Activated T-helper 1 cell treated with anti-CD3 and anti-CD28 coated beads, Interleukin-2, amount 50 U/mL, for 16 hours (primary cell): ENCODE measurements at places on chromosomes 4 and X.

GRCh38 chr4:55549888-55550287, 3.2 kb upstream of the CLOCK start:
- DNase-seq = no peak

DNA sequence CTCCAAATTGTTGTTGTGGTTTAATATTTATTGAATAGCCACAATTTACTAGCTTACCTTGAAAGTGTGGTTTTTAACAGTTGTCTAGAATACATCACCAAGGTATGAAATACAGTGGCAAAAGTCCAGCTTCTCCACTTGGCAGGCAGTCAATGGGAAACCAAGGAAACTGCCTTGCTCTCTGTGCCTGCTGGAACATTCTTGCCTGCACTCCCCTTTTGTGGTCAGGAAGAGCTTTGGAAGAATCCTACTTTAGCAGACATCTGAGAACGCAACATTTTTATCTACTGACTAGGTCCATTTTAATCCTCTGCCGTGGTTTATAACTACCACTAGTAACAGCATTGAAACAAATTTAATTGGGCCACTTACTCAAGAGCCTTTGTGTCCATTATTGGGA, 64.5 kb downstream of the TENM3 start:
- no peak for DNase-seq

DNA sequence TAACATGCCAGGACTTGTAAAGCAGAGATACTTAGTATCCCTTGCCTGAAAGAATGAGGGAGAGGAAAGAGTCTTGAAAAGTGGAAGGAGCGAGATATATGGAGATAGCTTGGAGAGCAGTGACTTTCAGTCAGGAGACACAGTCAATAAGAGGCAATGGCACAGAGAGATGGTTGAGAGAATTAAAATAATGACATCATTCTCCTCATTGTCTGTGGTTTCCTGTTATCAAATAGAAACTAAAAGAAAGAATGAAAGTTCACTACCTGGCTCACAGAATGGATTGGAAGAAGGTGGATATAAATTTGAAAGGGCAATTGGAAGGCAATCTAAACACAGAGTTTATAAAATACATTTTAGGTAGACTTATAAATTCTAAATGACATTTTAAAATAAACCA, 760.2 kb upstream of the AADAT start:
- DNase-seq = no peak

GRCh38 chr4:1041147-1041935, 29.9 kb downstream of the FGFRL1 start:
- no peak for DNase-seq

- no peak for DNase-seq
These were observed 330.3 kb downstream of the BCOR start for GRCh38 chrX:39767446-39767845.

- peak; percentile 85 for DNase-seq
These were observed 45.7 kb downstream of the PRPS1 start for GRCh38 chrX:107673933-107674479.

DNA sequence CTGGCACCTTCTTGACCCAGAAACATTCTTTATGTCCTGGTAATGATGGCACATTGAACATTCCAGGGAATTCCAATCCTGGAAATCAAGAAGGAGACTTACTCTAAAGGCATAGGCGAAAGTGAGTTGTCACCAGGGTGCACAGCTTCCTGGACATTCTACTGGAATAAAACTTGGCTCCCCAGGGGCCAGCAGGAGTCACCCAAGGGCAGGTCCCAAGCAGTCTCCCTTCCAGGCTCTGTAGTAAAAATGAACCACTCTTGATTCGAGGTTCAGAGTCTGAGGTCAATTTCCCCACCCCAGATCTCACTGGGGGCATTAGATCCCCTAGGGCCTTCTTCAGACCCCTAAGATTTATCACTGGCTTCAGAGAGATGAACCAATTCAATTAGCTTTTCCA, 338.7 kb upstream of the GATB start:
- no peak for DNase-seq

- no peak for DNase-seq
These were observed 7.6 kb downstream of the TIGD4 start for GRCh38 chr4:152771741-152772533.

- no peak for DNase-seq
These were observed 53.8 kb upstream of the TXK start for GRCh38 chr4:48187813-48188212.

DNA sequence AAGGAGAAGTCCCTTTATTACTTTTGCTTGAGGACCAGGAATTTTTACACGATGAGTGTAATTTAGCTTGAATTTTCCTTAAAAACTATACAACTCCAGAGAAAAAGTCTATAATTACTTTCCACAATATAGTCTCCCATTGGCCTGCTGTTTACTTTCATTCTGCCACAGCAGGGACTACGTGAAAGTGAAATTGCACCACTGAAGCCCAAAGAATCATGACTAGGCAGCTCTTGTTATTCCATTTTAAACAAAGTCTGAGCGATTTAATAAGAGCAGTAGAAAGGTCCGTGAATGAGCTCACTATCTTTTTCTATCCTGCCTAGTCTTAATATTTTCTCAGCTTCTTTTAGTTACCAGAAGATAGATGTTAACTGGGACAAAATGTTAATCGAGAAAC, 68.6 kb downstream of the ADGRG4 start:
- DNase-seq = no peak

DNA sequence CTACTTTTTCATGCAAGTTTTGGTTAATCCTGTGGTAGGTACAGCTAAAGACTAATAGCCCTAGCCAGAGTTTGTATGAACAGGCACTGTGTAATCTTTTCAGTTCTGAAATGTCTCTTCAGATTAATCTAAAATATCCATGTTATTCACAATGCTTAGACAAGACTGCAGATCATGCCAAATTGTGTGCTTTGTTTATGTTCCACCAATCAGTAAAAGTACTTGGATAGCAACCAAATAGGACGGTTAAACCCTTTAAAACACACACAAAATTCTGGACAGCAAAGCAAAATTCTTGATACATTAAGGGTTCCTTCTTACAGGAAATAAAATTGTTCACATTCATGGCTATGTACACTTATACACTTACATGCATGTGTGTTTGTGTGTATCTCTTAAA, 139.1 kb downstream of the KLHL13 start:
- DNase-seq = no peak

DNA sequence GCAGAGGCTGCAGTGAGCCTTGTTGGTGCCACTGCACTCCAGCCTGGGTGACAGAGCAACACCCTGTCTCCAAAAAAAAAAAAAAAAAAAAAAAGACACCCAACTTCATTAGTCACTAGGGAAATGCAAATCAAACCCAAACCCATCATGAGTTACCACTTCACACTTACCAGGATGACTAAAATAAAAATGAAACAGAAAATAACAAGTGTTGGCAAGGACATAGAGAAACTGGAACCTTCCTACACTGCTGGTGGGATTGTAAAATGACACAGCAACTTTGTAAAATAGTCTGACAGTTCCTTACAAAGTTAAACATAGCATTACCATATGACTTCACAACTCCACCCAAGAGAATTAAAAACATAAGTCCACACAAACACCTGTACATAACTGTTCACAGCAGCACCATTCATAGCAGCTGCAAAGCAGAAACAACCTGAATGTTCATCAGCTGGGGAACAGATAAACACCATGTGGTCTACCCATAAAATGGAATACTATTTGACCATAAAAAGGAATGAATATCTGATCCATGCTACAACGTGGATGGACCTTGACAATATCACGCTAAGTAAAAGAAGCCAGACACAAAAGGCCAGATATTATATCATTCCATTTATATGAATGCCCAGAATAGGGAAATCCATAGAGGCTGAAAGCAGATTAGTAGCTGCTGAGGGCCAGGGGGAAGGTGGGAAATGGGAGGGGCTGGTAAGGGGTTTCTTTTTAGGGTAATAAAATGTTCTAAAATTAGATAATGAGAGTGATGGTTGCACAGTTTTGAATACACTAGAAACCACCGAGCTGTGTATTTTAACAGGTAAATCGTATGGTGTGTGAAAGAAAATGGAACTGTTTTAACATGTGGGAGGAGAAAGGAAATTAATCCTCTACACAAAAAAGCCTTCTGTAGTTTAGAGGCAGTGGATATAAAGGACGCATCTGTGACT, 18.3 kb downstream of the CD99L2 start:
- no peak for DNase-seq

GRCh38 chr4:11741190-11741652, 312.5 kb upstream of the HS3ST1 start:
- DNase-seq = no peak

GRCh38 chrX:37608156-37608555, 36.7 kb downstream of the LANCL3 start:
- DNase-seq = no peak

DNA sequence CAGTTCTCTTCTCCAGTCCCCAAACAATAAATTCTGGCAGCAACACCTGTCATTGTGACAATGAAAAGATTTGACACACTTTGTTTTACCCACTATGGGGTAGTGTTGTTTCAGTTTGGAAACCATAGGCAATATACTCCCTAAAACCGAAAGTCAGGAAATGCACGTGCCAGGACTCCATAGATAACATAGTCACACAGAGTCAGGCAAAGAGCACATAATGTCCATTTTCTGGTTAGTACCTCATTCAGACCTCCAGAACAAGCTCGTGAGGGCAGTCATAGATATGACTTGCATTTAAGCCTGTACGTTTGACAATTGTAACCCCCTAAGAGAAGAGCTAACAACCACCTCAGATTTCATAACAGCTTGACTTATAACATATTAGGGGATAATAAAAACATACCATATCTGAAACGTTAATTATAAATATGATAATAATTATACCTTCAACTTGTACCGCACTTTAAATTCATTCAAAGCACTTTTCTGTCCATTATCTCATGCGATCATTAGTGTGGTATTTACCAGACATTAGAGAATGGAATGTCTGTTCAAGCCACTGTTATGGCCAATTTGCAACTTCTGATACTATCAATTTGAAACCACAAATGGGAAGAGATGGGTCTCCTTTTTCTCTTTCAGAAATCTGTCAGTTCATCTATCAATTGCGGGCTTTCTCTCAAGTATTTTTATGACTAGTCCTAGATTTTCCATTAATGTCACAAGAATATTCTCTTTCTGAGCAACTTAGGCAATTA, 147.4 kb downstream of the LDB2 start:
- no peak for DNase-seq

DNA sequence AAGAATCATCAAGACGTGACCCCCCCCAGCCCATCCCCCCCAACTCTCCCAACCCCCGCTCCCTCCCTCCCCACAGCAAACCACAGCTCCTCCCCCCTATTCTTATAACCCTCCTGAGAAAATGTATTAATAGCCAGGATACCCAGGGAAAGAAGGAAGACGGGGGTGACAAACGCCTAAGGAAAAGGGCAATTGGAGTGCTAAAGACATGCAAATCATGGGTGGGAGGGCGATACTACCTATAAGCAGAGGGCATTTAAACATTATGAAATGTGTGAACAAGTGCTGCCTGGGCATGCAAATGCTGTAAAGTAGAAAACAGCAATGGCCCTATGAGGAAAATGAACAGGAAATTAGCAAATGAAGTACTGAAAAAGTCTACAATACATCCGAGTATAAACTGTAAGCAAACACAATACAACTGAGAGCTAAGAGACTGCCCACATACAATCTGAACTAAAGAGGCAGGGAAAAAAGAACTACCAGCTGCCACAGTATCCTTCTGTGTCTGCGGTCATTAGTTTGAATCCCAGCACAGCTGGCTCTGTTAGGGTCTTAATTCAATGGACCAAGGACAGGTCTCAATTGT, 2.4 kb downstream of the CXXC4 start:
- no peak for DNase-seq

DNA sequence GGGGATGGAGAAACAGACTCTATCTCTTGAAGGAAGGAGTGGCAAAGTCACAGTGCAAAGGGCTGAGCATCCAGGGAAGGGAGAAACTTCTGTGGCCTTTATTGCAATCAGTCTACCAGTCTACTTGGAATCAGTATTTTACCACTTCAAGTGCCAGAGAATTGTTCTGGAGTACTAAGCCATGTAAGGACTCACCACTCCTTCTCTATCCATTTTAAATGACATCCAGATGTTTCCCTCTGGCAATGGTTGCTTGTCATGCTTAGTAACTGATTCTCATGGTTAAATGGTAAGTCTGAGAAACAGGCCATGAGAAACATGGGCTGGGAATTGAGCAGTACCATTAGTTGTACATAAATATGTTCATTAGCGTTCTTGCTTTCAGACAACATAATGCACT, 21.1 kb upstream of the SMIM10 start:
- no peak for DNase-seq

DNA sequence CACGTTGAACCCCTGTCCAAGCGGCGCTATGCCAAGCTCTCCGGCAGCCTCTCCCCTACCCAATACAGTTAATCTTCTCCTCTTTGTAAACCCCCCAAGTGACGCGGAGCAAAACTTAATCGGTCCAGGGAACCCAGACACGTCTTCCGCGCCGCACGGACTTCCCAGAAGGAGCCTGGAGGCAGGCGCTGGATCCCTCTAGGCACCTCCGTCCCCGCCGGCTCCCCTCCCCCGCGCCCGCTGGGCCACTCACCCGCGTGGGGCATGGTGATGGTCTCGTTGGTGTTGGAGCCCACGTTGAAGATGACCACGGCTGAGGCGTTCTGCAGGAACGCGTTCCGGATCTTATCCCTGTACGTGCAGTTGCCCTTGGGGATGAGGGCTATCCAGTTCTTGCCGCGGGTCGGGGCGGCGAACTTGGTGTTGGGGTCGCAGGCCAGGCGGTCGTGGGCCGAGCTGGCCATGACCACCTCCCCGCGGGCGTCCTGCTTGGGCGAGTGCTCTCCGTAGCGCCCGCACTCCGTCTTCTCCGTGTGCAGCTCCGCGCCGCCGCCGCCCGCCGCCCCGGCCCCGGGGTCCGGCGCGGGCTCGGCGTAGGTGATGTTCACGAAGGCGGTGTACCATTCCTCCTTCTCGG, 1.1 kb downstream of the RNF150 start:
- DNase-seq = no peak

GRCh38 chr4:152074573-152074972, 313.8 kb upstream of the GATB start:
- no peak for DNase-seq

- DNase-seq = no peak
These were observed 1.6 kb downstream of the CXCL1 start for GRCh38 chr4:73870768-73871167.

GRCh38 chr4:24137671-24138601, 248.1 kb upstream of the PPARGC1A start:
- no peak for DNase-seq

DNA sequence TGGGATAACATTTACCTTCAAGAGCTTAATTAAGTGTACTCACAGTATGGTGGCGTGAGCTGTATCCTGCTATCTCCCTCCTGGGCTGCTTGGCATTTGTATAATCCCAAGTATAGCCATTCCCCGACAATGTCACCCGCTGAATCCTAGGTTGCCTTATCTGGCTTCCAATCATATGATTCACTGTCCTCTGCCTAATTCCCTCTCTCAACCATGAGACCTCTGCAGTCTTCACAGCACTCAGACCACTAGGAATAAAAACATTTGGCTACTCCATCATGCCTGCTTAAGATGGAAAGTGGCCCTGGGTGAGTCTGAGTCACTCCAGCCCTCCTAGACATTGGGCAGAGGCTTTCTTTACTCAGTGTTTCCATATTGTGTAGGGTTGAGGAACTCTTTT, 28.9 kb upstream of the WDFY3 start:
- DNase-seq = no peak

GRCh38 chr4:9594948-9595347, 150.7 kb downstream of the DEFB131A start:
- no peak for DNase-seq
